ENCODE measurements at places on chromosomes 5 and 9. TPM values are rescaled to one million over a fixed set of nuclear protein-coding genes. Genes with fewer than 3 reads are reported as not detected.

The FBXW2 gene
- 65.0 TPM for total RNA-seq

- no peak for DNase-seq
These were observed 169.9 kb downstream of the TTC39B start for GRCh38 chr9:15137089-15137488.

GRCh38 chr9:125996791-125997190 is 249.6 kb downstream of the PBX3 start:
- DNase-seq: no peak

DNA sequence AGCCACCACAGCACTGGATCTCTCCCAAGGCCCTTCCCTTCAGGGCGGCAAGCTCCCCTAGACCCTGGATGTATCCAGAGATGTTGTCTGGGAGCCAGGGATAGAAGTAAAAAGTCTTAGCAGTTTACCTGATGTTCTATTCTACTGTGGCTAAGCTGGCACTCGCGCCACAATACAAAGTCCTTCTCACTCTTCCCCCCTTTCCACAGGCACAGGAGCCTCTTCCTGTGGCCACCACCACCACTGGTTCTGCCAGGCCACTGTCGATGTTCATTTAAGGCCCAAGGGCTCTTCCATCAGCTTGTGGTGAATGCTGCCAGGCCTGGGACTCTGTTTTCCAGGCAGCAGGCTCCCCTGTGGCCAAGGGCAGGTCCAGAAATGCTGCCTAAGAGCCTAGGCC is 33.7 kb downstream of the MEGF9 start:
- DNase-seq: no peak

- DNase-seq: no peak
These were observed 122.9 kb downstream of the CDC42SE2 start for GRCh38 chr5:131386779-131387178.

Measured in umbilical cord (tissue), 2 donors.